Dorsolateral prefrontal cortex (tissue), 122 donors: ENCODE measurements at places on chromosomes 4 and X.
A peak's percentile ranks its signal among the peaks of the same experiment; 100 is the strongest.

DNA sequence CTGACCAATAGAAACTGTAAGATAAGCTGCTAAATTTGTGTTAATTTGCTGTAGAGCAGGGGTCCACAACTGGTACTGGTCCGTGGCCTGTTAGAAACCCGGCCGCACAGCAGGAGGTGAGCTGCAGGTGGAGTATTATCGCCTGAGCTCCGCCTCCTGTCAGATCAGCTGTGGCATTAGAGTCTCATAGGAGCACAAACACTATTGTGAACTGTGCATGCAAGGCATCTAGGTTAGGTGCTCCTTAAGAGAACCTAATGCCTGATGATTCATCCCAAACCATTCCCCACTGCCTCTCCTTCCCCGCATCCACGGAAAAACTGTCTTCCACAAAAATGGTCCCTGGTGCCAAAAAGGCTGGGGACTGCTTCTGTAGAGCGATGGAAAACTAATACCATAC, 19.7 kb downstream of the FBXW7 start:
- DNase-seq, result no peak

- no peak for DNase-seq
Observed at GRCh38 chrX:101022020-101022419, 29.9 kb downstream of the TRMT2B start.

DNA sequence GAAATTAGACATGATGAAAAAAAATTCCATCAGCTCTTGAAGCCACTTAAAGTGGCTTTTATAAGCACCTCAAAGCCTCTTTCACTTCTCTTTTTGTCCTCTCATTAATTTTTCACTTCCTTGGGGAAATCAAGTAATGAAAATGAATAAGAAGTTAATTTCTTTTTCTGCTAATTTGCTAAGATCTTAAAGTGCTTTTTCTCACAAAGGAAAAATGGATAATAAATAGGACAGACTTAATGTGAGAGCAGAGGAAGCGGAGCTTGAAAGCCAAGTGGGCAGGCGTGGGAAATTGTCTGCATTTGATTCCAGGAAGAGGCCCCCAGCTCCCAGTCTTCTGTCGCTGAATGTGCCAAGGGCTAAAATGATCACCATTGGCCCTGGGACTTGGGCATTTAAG, 28.6 kb downstream of the CDS1 start:
- DNase-seq, result no peak

DNA sequence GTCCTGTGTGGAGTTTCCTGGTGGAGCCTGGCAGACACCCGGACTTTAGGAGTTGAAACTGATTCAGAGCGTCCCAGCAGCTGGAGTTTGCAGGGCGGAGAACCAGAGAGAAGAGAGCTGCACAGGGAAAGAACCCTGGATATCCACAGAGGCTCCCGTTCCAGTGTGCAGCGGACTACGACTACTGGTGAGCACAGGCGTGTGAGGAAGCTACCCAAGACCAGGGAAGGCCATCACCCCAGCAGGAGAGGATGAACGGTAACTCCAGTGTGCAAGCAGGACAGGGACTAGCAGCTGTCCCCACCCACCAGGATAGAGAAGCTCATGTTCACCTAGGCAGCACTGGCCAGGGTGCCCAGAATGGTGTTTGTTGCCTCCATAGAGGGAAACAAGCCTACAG, 2.3 kb downstream of the LAGE3 start:
- DNase-seq, result no peak

- DNase-seq, result no peak
Observed at GRCh38 chr4:187286525-187286924, 562.9 kb upstream of the FAT1 start.

DNA sequence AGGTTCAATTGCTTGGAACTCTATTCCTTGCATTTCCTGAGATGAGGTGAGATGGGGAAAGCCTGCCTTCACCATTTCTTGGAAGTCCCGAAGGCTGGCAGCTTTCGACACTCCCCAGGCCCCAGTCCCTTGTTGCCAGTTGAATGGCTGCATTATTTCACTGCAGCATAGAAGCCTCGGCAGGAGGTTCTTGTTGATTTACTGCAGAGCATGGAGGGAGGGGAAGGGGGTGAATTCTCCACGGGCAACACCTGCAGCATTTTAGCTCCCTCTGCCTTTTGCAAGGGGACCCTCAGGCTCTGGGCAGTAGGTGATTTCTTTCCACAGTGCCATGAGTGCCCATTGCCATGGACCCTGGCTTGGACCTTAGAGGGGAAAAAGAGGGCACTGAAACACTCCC, 10.7 kb upstream of the BCLAF3 start:
- no peak for DNase-seq

- DNase-seq, result no peak
Observed at GRCh38 chr4:188455062-188455752, 316.0 kb downstream of the TRIML1 start.

DNA sequence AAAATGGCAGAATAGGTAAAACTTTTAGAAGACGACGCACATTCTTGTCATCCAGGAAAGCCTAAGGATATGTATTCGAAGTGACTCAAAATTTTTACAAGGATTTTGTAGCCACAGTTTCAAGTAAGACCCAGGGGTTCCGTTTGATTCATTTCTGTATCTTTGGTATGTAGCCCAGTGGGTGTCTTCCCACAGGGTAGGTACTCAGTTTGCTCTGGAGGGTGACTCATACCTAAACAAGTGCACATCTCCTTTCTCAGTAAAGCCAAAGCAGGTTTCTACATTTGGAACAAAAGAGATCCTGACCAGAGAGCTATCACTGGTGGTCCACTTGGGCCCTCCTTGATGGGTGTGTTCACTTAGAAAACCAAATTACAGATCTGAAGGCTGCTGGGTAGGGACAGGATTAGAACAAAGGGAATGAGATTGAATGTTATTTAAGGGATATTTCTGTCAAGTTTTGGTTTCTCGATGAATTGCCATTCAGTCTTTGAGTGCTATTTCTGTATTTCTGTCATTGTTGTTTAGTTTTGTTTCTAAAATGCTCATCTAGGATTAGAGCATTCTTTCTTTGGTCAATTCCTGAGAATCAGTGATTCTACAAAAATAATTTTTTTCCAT, 56.1 kb downstream of the PLS3 start:
- DNase-seq, result no peak

GRCh38 chr4:87716371-87717265, 66.5 kb downstream of the DMP1 start:
- no peak for DNase-seq

GRCh38 chr4:20538905-20539304, 161.4 kb upstream of the PACRGL start:
- DNase-seq, result no peak

DNA sequence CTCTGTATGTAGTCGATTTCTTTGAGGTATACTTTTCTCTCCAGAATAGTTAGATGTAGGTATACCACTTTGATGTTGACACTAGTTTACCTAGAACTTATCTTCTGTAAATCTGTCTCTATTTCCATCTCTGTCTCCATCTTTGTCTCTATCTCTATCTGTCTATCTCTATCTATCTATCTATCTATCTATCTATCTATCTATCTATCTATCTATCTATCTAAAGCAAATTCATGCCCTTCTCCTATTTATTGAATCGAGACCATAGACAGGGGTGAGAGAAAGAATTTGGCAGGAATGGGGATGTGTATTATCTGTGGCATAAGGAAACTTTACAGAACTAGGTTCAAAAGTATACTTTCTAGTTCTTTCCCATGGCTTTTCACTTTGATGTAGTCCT, 21.4 kb downstream of the HPRT1 start:
- no peak for DNase-seq

- DNase-seq, result no peak
Observed at GRCh38 chr4:162849937-162850336, 316.8 kb downstream of the NAF1 start.

DNA sequence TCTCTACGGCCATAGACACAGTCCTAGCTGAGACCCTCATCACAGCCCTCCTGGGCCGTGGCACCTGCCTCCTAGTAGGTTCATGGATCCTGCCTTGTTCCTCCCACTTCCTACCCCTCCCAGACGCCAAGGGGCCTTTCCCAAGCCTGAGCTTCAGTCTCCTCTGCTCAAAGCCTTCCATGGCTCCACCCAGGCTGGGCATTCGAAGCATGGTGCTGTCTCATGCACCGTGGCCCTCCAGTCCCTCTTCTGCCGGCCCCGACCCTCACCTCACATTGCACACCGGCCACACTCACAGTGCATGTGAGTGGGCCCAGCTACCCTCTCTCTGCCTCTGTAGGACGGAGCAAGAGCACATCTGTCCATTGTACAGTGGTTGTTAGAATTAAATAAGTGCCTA, 21.7 kb upstream of the KIAA0232 start:
- no peak for DNase-seq

GRCh38 chrX:13050151-13050550, 5.7 kb upstream of the FAM9C start:
- no peak for DNase-seq

DNA sequence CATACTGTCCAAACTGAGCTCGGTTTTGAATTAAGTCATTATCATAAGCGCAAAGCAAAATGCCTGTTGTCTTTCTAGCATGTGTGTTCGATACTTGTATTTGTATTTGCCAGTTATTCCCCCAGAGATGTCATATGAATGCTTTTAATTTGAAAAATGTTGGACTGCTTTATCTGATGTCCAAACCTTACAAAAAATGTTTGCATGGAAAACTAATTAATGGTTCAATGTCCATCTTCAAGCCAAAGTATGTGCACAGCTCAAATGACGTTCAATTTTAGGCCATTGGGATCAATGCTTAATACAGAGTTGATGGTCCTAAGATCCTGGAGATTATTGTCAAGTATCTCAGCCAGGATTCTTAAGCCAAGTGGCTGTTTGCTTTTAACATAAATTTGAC, 17.2 kb upstream of the HPGDS start:
- no peak for DNase-seq

- DNase-seq, result no peak
Observed at GRCh38 chrX:96387801-96388200, 296.8 kb upstream of the DIAPH2 start.

- DNase-seq, result no peak
Observed at GRCh38 chr4:106746451-106746850, 289.7 kb downstream of the DKK2 start.

- no peak for DNase-seq
Observed at GRCh38 chr4:27066591-27066990, 205.9 kb downstream of the STIM2 start.

DNA sequence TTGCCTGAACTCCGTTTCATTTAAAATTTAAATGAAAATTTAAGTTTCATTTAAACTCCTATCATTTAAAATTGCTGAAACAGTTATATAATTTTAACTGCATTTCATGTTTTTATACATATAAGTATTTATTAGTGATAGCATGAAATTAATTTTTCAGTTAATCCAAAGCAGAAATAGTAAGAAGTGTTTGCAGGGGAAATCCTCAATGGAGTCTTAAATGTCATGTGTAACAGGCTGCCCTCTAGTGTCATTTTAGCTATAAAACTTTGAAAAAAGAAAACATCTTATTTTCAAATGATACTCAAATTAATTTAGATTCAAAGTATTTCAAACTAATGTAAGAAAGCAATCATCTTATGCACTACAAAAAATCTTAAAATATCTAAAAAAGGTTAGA, 27.2 kb downstream of the TAPT1 start:
- no peak for DNase-seq

GRCh38 chr4:102563000-102563399, 61.8 kb downstream of the NFKB1 start:
- DNase-seq, result no peak

DNA sequence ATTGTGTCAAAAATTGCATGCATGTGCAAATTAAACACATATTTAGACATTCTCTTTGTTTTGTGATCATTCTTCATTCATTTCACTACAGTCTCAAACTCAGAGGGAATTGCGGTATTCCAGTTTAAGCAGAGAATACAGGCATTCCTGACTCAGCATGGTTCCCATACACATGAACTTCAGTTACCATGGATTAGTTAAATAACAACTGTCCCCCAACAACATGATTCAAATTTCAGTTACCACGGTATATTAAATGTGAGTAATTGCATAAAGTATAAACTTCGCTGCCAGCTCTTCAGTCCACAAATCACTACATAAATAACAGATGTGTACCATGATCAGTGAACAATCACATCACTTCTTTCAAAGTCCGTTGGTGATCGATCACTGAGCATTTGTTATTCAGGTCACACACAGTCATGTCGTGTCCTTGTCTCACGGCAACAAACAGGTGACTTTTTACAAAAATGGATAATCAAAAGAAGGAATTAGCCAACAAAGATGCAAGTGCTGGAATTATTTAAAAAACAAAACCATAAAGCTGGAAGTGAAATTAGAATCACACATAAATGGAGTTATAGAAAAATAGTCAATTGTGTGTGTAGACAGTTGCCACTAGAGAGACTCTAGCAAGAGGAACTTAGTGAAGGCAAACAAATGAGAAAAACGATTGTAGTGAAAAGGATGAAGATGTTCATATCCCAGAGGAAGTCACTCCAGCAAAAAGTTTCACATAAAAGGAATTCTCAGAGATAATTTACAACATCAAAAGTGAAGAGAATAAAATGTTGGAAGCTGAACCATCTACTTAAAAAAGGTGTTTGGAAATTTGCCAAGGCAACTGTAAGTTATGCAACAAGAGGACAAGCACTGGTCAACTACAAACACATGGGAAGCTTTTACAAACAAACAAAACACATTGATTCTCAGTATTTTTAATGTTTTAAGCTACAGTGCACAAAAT, 138.6 kb upstream of the SMARCAD1 start:
- DNase-seq, result no peak

DNA sequence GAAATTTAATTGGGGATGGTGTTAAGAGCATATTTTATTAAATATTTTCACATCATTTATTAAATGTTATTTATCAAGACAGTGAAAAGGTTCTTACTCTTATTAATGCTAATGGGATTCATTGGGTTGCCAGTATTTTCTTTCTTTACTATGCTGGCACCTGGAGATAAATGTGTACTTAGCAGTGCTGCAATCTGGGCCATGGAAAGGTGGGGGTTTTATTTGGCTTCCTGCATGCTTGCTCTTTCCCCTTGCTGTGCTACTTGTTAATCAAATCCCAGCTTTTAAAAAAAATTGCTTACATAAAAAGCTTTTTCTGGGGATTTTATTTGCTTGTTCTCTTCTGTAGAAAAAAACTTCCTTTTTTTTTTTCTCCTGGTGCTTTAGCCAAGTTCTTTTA, 48.3 kb downstream of the ZAR1 start:
- no peak for DNase-seq

DNA sequence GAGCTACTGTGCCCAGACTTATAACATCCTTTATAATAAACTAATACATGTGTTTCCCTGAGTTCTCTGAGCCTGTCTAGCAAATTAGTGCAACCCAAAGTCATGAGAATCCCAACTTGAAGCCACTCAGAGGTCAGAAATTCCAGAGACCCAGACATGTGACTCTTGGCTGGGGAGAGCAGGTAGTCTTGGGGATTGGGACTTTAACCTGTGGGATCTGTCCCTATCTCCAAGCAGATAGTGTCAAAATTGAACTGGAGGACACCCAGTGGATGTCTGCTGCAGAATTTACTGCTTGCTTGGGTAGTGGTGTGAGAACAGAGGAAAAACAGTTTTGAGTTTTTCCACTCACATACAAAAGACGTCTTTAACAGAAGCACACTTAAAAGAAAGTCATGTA, 26.4 kb downstream of the ELOVL6 start:
- no peak for DNase-seq

- DNase-seq, result no peak
Observed at GRCh38 chr4:10078481-10079233, 37.9 kb downstream of the WDR1 start.

GRCh38 chr4:11408233-11408967, 20.3 kb downstream of the HS3ST1 start:
- no peak for DNase-seq

- peak; percentile 48 for DNase-seq
Observed at GRCh38 chr4:122152711-122153226, 638 bp downstream of the BLTP1 start.

GRCh38 chr4:161148051-161148450, 1015.7 kb downstream of the FSTL5 start:
- DNase-seq, result no peak
